Hematopoietic multipotent progenitor cell (in vitro differentiated cells): ENCODE measurements at places on chromosomes 7 and 10.
A peak's percentile ranks its signal among the peaks of the same experiment; 100 is the strongest.

- DNase-seq, result no peak
These were observed 16.5 kb upstream of the CREB5 start for GRCh38 chr7:28395831-28396230.

DNA sequence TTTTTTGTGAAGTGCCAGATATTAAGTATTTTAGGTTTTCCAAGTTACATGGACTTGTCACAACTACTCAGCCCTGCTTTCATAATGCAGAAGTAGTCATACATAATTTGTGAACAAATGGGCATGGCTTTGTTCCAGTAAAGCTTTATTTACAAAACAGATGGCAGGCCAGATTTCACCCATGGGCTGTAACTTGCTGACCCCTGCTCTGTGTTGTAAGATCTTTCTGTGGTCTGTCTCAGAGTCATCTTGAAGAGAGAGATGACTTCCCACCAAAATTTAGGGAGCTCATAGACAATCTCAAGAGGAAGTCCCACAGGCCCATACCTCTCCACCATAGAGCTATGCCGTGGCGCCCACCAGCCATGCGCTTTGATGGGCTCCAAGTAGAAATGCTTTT, 616.1 kb downstream of the LRMDA start:
- no peak for DNase-seq

DNA sequence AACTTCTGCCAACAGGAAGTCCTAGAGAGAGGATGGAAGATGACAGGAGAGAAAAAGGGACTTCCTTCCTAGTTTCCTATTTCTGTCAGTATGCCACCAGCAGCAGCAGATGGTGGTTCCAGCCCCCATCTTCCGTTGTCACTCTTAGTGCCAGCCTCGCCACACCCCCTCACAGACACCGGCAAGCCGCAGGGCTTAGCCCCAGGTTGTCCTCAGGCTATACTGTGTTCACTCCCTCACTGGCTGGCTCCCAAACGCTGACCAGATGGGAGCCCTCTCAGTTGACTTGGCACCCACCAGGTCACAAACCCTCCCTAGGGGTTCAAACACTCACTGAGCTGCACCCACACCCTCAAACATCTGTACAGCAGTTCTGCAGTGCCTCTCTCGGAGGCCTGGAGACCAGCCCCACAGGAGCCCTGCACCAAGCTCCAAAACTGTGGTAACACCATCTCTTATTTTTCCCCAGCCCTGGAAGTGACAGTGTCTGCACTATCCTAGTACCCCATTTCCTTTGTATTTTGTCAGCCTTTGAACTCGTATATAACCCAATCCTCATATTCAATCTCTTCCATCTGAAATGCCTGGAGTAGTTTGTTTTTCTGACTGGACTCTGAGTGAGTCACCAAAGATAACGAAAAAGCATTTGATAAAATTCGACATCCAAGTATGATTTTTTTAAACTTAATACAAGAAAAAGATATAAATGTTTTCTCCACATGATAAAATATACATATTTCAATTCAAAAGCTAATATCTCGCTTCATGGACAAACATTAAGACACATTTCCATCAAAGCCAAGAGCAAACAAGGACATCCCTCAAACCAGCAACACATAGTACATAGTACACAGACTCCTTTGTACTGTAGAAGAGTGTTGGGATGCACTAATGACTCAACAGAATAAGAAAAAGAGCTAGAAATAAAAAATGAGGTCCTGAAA, 34.5 kb downstream of the SMURF1 start:
- DNase-seq, result no peak

DNA sequence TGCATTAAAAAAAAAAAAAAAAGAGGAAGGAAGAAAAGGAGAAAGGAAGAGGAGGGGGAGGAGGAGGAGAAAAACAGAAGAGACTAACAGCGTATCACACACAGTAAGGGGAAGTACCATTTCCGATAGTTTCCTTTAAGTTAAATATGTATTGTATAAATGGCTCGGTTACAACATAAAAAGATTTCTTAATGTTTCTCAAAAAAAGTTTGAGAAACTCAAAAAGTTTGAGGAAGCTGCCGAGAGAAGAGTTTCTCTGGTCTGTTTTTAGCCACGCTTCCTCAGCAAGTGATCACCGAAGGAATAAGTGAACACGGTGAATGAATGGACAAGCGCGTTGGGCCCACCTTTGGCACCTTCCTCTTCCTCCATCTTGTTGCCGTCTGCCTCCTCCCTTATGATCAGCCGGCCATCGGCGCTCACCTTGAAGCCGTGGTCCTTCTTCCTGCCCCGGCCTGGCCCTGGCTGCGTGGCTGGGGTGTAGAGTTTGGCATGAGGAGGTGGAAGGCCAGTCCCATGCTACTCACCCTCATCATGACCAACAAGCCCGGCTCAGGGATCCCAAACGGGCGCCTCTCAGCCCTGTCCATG, 31.3 kb upstream of the FRAT2 start:
- DNase-seq, result no peak

DNA sequence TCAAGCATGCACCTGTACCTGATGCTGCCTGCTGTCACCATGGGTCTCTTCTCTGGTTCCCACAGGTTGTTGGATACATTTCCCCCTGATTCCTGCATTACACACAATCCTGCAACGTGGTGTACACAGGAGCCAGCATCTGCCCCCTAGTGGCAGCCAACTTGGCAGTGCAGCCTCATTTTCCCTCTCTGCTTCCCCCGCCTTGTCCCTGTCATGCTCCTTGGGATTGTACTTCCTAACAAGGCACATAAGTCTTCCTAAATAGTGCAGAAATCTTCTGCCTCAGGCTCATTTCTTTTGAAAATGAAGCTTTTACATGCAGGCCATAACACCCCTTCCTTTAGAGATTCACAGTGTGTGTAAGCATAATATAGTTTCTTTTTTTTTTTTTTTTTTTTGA, 387.5 kb downstream of the CCSER2 start:
- DNase-seq, result peak; percentile 14

GRCh38 chr10:98880971-98881370, 354.7 kb downstream of the HPSE2 start:
- DNase-seq, result no peak

DNA sequence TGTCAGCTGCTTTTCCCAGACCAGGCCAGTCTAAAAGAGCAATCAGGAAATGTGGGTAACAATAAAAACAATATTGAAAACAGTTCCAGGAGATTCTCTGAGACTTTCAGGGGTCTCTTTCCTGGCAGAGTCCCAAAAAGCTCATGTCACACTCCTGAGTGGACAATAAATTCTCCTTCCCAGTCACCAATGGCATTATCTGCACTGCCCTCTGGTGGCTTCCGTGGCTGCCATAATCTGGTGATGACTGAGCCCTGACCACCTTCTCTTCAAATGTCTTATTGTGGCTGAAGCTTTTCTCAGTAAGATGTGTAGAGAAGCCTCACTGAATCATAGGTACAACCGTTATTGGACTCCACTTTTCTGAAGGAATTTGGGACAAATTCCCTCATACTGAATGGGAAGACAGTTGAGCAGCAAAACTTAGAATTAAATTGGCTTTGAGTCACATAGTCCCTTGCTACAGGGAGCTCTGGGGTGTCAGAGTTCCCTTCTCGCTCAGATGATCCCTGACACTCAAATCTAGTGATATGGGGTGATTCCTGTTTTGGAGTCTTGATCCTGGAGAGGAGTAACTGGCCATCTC, 24.4 kb upstream of the ASAH2 start:
- DNase-seq, result no peak

GRCh38 chr7:50632561-50633413, 67.6 kb upstream of the DDC start:
- peak; percentile 62 for DNase-seq
